ENCODE measurements at places on chromosomes 7 and 10.

DNA sequence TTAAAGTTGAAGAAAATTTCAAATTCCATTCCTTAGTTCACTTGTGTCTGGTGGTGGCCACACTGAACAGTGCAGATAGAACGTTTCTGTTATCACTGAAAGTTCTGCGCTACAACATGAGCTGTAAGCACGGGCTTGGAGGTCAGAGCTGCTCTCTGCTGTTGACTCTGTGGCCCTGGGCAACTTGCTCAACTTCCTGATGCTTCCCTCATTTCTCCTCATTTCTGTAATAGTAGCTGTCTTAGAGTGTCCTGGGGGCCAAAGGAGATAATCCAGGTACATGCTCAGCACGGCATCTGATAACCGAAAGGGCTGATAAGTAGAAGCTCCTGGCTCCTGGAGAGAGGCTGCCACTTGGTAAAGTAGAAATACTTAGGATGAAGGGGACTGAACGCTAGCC is 92.3 kb upstream of the DUSP5 start:
- no peak for DNase-seq

GRCh38 chr10:119250641-119251314 is 43.4 kb downstream of the GRK5 start:
- no peak for DNase-seq

DNA sequence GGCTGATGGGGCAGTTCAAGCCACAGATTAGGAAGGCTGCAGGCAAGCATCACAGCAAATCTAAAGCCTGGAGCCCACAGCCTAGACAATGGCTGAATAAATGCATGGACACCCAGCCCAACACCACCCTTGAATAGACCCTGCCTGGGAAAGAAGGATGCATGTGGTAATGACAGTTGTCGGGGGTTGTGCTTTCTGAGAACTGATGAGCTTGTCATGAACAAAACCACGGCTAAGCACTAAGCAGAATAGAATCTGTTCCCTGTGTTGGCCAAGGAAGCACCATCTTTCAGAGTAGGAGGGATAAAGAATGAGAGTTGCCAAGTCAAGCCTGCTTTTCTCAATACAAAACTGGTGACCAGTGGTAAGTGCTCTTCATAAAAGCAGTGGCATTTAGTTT is 66.1 kb upstream of the JCAD start:
- DNase-seq, result no peak

DNA sequence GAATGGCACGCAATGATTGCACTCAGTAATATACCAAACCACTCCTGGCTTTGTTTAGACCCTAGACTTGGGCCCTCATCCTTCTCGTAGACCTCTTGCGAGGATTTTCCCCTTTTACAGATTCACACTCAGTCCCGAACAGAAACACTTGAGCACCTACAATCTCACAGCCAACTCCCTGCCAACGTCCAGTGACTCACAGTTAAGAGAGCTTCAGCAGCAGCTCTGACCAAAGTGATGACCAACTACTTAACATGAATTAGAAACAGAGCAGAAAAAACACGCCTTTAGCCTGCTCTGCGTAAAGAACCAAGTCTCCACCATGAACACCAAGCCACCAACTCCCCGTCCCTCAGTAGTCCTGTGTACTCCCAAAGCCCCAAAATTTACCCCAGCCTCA is 2.2 kb downstream of the DNAJC30 start:
- no peak for DNase-seq

- no peak for DNase-seq
Measured at GRCh38 chr7:57364933-57365710, 84.9 kb upstream of the ZNF716 start.

- DNase-seq, result no peak
Measured at GRCh38 chr7:85220023-85220422, 33.2 kb upstream of the SEMA3D start.

GRCh38 chr7:104794589-104794988 is 219.4 kb upstream of the KMT2E start:
- no peak for DNase-seq

GRCh38 chr7:135602304-135602703 is 44.6 kb downstream of the NUP205 start:
- no peak for DNase-seq

- no peak for DNase-seq
Measured at GRCh38 chr7:11751315-11751714, 80.7 kb downstream of the THSD7A start.

GRCh38 chr10:12180221-12180974 is 15.3 kb downstream of the NUDT5 start:
- DNase-seq, result no peak

DNA sequence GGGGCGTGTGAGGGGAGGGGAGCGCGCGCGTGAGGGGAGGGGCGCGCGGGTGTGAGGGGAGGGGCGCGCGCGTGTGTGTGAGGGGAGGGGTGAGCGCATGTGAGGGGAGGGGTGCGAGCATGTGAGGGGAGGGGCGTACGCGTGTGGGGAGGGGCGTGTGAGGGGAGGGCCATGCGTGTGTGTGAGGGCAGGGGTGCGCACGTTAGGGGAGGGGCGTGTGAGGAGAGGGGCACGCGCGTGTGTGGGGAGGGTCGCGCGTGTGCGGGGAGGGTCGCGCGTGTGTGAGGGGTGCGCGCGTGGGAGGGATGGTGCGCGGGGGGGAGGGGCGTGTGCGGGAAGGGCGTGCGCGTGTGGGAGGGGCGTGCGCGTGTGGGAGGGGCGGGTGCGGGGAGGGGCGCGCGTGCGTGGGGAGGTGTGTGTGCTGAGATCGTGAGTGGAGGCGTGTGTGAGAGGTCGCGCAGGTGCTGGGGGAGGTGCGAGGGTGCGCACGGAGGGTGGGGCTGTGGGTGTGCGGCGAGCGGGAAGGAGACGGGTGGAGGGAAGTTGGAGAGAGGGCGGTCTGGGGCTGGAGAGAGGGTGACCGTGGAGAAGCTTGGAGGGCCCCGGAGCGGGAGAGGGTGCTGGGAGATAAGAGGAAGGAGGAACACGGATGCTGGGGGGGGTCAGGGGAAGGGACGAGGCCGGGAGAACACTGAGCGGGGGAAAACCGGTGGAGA is 19.7 kb downstream of the MXI1 start:
- DNase-seq, result peak; percentile 52

DNA sequence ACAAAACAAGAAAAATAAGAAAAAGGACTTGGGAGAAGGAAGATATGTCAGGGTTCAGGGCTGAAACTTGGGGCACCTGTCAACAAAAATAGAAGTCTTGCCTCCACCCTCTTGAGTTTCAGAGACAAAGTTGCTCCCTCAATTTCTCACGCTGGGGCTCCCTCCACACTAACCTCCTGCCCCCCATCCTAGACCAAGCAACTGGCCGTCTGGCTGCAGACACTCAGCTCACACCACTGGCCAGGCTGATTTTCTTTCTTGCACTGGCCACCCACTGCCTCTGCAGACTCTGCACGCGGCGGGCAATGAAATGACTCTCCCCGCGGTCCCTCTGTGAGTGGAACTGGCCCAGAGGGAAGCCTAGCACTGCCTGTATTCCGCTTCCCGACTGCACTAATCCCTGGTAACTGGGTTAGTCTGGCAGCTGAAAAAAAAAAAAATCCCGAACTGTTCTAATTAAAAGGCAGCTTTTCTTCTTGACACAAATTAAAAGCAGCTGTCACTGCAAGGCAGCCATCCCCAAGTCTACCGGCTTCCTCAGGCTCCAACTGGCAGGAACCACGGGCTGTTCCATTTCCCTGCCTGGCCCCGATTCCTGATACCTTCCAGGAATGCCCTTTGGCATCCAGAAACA is 83.5 kb downstream of the SPDYE5 start:
- no peak for DNase-seq

- no peak for DNase-seq
Measured at GRCh38 chr7:158325530-158326381, 261.9 kb downstream of the PTPRN2 start.

DNA sequence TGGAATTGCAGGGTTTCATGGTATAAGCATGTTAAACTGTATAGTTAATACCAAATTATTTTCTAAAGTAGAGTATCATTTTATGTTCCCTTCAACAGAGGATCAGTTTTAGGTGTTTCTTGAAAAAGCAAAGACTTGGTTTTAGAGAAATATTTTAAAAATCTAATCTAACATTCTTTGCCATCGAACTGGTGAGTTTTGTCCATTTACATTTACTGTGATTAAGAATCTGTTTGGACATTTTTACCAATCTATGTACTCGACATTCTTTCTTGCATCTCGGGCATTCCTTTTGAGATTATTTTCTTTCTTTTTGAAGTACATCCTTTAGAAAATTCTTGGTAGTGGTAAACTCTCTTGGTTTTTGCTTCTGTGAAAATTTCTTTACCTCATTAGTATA is 114.7 kb upstream of the FAM133B start:
- no peak for DNase-seq

GRCh38 chr7:123782071-123782798 is 33.4 kb upstream of the WASL start:
- no peak for DNase-seq

- DNase-seq, result no peak
Measured at GRCh38 chr7:82477733-82478515, 34.3 kb upstream of the CACNA2D1 start.

DNA sequence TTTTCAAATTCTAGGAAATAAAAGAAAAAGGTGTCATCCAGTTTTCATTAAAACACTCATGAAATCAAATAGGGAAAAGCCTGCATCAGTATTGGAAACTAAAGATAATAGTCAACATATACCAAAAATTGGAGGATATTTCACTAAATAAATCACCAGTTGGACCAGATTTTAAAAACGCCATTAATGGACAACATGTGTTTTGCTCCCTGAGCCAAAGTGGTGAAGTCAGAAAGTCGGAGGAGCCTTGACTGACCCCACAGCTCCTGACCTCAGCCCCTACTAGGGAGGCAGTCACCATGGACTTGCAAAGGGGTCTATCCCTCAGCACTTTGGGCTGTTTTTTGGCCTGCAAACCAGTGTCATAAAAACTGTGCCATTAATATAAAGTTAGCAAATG is 98.3 kb upstream of the SEC61G start:
- DNase-seq, result no peak

GRCh38 chr7:70602117-70602516 is 529.8 kb upstream of the GALNT17 start:
- no peak for DNase-seq

DNA sequence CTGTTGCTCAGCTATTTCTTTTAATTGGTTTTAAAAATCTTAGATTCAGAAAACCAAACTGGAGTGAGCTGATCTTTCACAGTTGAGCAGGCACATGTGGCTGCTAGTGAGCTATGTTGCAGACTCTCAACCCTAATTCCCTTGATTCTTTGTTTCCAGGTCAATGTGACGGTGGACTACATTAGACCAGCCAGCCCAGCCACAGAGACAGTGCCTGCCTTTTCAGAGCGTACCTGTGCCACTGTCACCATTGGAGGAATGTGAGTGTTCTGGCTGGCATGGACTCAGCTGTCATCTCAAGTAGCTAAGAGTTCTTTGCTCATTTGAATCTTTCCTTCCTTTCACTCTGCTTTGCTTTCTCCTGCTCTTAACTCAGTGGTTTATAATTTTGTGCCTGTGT is 187.1 kb downstream of the LRRC4 start:
- no peak for DNase-seq

DNA sequence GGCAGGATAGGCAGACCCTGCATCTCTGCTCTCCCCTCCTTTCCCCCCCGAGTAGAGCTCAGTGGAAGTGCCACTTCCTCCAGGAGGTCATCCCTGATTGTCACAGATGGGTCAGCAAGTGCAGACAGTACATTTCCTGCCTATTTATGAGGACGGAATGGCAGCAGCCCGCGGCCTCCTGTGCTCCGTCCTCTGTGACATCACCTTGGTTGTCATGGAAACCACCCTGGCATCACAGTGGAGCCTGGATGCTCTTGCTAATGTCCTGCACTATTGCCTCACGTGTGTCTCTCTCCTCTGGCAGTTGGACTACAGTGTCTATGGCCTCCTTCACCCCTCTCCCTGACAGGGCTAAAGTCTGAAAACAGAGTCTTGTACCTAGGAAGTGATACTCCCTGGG is 148.6 kb downstream of the SH3PXD2A start:
- DNase-seq, result no peak

DNA sequence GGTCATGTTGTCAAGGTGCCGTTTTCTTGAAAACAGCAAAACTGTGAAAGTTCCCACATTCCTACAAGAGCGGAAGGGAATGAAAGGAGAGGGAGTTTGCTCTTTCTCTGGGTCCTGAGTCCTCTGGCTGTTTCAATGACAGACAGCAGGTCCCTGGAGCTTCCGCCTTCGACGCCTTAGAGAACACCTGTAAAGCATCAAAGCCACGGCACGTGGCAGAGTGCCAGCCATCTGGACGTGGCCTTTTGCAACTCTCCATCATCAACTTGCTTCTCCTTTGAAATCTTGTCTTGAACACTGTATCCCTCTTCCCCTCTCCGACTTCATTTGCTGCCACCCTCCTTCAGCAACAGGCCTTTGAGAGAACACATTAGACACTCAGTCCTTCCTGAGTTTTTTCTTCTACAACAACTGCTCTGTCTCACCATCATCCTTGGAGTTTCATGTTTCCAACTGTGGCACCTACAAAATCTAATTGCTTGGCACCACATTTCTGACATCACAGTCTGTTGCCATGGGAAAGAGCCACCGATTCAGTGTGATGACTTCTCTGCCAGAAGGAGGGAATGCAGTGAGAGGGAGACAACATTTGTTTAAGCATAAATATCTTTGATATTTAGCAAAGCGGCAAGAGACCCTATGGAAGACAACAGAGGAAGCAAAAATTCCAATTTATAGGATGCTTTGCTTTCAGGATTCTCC is 204.9 kb upstream of the PTER start:
- DNase-seq, result no peak

DNA sequence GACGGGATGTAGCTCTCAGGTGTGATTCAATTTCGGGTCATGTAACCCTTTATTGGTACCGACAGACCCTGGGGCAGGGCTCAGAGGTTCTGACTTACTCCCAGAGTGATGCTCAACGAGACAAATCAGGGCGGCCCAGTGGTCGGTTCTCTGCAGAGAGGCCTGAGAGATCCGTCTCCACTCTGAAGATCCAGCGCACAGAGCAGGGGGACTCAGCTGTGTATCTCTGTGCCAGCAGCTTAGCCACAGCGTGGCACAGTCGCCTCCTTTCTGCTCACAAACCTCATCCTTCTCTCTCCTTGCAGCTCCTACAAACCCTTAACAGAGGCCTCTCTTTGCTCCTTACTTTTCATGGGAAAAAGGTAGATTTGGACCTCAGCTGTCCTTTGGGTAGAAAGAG is 197.5 kb upstream of the PRSS58 start:
- no peak for DNase-seq

DNA sequence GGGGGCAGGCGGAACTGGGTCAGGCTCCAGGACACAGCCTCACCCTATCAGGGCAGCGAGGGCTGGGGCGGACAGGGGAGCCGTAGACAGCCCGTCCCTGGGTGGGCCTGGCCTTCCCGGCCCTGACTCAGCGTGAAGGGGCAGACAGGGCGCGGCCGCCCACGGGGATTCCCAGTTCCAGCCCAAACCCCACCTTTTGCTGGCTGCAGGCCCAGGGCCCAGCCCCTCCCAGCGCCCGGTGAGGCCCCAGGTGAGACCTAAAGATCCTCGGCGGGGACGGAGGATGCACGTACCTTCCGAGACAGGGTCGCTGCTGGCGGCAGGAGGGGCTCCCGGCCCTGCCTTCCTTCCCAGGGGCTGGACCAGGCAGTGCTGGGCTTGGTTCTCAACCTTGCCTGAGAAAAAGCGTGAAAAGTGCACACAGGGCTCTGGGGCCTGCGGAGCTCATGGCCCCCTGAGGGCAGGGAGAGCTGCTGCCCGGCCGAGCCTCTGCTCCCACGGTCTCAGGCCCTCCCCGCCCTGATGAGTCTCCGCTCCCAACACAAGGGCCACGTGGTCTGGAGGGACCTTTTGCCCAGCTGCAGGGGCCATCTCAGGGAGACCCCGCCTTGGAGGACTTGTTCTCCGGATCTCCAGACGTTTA is 43.9 kb upstream of the DNAJB6 start:
- no peak for DNase-seq

GRCh38 chr10:14476641-14477407 is 146.1 kb upstream of the FRMD4A start:
- no peak for DNase-seq
